GM23248 (cell line): ENCODE measurements at places on chromosomes 3 and 15.

- peak; percentile 62 for DNase-seq
Measured at GRCh38 chr3:126261037-126261436, 80.7 kb upstream of the ALDH1L1 start.

- DNase-seq: no peak
Measured at GRCh38 chr3:3053974-3054373, 56.2 kb downstream of the IL5RA start.

DNA sequence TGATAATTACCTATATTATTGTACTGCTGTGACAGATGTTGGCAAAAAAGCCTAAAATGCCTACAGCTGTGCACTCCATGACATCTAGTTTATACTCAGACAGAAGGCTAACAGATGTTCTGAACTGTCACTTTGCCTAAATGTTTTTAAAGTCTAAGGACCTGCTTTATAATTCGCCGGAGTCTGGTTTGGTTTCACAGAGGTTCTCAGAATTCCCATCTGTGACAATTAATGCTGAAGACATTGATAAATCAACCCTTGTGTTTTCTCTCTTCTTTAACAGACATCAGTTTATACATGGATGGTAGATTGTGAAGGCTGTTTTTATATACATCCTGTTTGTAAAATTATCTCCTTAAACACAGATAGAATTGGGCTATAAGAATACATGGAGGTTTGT lies 19.8 kb upstream of the SOX2 start:
- DNase-seq: no peak

GRCh38 chr15:63365273-63365680 lies 16.4 kb downstream of the CA12 start:
- no peak for DNase-seq

DNA sequence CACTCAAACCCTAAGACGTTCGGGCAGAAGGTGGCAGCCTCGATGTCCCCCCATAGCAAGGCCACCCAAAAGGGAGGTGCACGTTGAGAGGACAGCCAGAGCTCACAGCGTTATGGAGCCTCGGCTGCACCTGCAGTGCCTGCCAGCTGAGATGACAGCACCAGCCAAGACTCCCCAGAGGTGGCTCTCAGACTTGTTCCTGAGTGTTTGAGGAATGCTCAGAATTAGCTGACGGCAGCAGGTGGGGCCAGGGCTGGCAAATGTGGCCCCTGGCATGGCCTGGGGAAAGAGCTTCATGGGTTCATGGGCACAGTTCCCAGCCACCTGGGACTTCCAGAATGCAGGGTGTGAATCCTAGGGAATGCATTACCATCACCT lies 177.8 kb downstream of the KLF13 start:
- DNase-seq: no peak

DNA sequence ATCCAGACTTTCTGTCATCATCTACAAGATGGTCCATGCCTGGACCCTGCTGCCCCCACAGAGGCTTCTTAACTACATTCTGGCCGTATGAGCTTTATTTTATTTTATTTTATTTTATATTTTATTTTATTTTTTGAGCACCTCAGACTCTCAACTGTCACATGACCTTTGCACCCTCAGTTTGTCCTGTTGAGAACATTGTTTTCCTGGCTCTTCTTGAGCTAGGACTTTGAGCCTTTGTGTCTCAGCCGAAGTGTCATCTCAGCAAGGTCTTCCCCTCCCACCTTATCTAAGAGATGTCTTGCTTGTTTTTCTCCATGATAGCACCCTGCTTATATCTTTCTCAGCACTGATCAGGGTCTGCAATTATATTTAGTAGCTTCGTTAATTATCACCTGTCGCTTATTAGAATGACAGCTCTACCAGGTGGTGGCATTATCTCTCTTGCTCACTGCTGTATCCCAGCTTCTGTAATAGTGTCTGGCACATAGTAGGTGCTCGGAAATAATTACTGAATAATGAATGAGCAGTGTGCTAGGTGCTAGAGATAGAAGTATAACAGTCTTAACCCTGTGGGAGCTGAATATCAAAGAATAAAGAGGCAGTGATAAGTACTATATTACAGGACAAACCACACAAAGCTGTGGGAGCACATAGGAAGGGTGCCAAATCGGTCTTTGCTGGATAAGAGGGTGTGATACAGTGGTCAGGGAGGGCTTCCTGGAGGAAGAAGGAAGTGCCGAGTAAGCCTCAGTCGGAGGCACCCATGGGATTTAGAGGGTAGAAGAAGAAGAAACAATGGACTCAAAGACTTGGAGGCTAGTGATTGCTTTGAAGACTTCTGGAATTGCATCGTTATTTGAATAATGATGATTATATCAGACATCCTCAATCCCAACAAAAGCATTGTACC lies 136.2 kb downstream of the ITPR1 start:
- DNase-seq: no peak

GRCh38 chr3:4986782-4987537 lies 7.7 kb downstream of the BHLHE40 start:
- DNase-seq: peak; percentile 100

DNA sequence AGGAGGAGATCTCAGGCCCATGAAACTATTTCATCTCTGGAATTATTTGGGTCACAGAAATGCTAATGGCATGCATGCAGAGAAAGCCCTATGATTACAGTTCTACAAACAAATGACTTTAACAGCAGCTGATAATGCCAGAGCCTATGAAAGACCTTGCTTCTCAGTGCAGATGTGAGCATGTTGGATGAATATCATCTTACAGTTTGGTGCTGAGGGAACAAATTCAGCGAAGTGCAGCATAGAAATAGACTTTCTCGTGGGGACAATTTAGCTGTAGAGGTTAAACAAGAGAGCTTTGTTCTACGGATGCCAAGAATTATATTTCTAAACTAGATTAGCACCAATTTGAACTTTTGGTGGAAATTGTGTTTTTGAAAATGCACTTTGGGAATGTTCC lies 27.7 kb downstream of the PTX3 start:
- no peak for DNase-seq

- DNase-seq: peak; percentile 65
Measured at GRCh38 chr15:52013151-52013791, 5.7 kb upstream of the MAPK6 start.

DNA sequence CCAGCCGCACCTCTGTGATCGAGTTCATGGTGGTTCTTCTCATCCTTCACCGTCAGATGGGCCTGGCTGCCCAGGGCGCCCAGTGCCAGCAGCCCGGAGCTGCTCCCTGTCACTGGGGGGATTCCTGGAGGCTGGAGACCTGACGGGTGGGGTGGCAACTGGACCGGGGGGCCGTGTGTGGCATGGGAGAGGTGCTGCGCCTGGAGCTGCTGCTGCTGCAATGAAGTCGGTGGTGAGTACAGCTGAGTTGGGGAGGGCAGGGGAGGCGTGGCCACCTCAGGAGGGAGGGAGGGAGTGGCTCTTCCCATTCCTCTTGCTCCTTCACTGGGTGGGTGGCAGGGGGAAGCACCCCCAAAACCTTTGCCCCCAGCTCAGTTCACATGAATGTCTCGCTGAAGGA lies 31.7 kb downstream of the TLE3 start:
- no peak for DNase-seq

DNA sequence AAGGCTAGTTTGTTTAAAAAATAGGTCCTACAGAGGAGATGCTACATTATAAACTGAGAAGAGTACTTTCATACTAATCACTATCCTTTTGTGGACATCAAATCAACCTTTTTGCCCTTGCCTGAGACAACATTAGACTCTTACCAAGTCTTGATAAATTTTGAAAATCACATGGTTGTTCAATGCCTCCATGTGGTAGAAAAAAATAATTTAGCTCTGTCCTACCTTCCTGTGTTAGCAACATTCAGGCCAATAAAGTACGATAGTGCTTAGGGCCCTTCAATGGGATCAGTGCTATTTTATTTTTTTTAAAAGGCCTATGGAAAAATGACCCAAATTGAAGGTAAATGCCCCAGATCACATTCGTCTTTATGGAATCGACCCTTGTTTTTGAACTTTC lies 5.0 kb upstream of the UBE2E1 start:
- peak; percentile 15 for DNase-seq

- peak; percentile 86 for DNase-seq
Measured at GRCh38 chr3:36707623-36708409, 56.5 kb downstream of the DCLK3 start.

DNA sequence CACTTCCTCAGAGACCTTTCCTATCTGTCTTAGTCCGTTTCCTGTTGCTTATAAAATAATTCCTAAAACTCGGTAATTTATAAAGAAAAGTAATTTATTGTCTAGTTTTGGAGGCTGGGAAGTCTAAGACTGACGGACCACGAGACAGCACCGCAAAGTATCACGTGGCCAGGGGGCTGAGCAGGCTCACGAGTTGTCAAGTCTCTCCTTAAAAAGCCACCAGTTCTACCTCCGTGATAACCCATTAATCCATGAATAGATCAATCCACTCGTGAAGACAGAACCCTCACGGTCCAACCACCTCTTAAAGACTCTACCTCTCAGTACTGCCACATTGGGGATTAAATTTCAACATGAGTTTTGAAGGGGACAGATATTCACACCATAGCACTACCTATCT lies 821 bp downstream of the LINS1 start:
- DNase-seq: peak; percentile 54

DNA sequence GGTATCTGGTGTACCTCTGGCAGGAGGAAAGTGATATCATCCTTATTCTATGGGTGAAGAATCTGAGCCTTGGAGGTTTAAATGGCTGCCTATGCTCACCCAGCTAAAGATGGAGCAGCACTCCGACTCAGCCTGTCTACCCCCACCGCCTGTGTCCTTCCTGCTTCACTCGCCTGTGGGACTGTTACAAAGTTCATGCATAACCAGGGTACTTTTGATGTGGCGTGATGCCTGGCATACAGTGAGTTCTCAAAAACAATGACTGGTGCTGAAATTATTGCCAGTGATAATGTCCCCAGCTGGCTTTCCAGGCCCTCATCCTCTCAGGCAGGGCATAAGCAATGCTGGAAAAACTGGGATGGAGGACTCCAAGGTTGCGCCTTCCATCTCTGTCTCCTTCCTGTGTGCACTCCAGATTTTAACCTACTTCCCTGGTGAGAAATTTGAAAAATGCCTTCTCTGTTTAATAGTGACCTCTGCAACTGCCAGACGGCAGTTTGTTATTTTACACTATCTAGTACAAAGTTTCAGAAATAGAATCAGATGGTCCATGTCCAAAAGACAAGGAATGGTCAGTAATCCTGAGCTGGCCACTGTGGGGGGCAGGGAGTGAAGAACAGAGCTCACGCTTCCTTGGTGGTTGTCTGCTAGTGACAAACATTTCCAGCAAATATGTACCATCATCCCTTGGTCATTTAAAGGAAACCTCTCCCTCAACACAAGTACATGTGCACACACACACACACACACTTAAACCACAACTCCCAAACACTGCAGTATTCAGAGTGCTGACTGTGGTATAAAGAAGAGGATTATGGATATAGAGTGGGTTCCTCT lies 86.5 kb upstream of the NMNAT3 start:
- DNase-seq: no peak

- peak; percentile 92 for DNase-seq
Measured at GRCh38 chr3:8532251-8532871, 30.7 kb downstream of the LMCD1 start.

- DNase-seq: no peak
Measured at GRCh38 chr3:129745253-129745652, 138.8 kb upstream of the PLXND1 start.

DNA sequence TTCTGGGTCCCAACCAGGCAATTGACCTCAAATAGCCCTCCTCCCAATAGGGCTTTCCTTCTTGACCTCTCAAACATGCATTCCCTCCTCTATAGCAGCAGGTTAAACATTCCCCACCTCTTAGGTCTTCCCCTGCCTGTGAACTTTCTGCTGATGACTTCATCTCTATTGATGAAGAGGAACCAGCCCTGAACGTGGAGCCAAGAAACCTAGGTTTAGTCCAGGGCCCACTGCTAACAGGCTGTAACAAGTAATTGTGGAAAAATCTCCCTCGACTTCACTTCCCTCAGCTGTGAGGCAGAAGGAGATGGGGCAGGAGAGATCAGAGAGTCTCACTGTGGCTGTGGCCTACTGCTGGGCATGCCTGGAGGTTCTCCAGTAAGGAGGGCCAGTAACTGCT lies 24.7 kb downstream of the ILDR1 start:
- no peak for DNase-seq

- no peak for DNase-seq
Measured at GRCh38 chr15:34188711-34189110, 21.2 kb downstream of the KATNBL1 start.

- DNase-seq: peak; percentile 49
Measured at GRCh38 chr15:76576523-76577279, 240.1 kb downstream of the ISL2 start.

DNA sequence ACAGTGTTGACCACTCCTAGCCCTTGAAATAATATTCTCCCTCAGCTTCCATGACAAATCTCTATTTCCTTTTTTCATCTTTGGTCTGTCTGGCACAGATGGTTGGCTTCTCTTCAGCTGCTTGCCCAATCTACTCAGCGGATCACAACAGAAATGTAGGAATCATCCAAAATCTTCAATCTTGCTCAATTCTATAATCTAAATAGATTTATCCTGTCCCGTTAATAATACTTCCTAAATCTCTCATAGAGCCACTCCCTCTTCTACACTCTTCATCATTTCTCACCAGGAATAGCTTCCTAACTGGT lies 3.8 kb downstream of the PEAK1 start:
- peak; percentile 82 for DNase-seq

- DNase-seq: peak; percentile 64
Measured at GRCh38 chr3:57556459-57557084, 498 bp downstream of the PDE12 start.

DNA sequence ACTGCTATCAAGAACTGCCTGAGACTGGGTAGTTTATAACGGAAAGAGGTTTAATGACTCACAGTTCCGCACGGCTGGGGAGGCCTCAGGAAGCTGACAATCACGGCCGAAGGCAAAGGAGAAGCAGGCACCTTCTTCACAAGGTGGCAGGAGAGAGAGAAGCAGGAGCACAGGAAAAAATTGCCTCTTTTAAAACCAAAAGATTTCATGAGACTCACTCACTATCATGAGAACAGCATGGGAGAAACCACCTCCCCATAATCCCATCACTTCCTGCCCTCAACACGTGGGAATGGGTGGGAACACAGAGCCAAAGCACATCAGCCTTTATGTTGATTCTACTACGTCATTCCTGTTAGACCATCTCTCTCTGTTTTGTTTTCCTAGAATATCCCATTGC lies 650.9 kb upstream of the SEMA6D start:
- no peak for DNase-seq

GRCh38 chr3:32840086-32840841 lies 22.5 kb downstream of the TRIM71 start:
- DNase-seq: no peak

GRCh38 chr3:52220380-52221026 lies 4.9 kb downstream of the TLR9 start:
- DNase-seq: peak; percentile 77

- DNase-seq: peak; percentile 60
Measured at GRCh38 chr3:152300029-152300731, 31.5 kb downstream of the MBNL1 start.

DNA sequence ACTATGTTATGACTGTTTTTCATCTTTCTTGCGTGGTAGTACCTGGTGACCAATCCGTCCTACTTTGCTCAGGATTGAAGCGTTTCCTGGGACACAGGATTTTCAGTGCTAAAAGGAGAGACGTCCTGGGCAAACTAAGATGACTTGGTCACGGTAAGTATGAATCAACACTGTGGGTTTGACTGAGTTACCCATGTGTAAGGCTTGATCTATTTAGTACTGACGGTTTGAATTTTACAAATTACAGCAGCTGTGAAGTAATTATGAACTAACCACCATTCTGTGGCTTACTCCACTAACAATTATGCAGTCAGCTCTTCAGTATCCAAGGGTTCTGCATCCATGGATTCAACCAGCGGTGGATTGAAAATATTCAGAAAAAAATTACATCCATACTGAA lies 172.9 kb upstream of the FEZF2 start:
- DNase-seq: no peak

- DNase-seq: no peak
Measured at GRCh38 chr15:73530649-73531048, 87.7 kb downstream of the REC114 start.

GRCh38 chr15:45198337-45199135 lies 10.8 kb upstream of the SHF start:
- peak; percentile 98 for DNase-seq
